ENCODE measurements at places on chromosomes 3 and 15.

- DNase-seq: no peak
Measured at GRCh38 chr3:12446298-12446697, 38.0 kb upstream of the TSEN2 start.

DNA sequence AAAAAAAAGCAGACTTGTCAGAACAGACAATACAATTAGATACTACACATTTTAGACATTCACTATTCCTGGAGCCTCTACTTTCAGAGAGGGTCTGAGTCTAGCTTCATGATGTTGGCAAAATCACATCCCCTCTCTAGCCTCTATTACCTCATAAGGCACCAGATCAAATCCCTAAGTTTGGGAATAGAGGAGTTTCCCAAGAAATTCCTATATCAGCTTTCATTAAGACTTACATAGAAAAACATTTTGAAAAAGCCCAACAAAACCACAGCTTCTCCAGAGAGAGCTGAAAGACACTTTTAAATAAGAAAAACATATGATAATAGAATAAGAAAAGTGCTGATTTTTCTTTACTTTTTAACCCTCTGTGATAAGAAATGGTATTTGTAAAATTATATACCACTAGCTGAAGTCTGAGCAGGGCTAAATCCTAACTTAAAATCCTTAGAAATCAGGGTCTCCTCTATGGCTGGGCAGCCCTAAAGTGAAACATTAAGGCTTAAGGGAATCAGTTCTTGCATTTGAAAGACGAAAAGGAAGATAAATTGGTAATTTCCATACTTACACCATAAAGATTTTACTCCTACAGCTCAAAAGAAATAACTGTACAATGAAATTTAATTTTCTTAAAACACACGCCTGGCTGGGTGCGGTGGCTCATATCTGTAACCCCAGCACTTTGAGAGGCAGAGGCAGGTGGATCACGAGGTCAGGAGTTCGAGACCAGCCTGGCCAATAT lies 4.3 kb downstream of the TBC1D2B start:
- no peak for DNase-seq

- no peak for DNase-seq
Measured at GRCh38 chr3:152628496-152628895, 206.4 kb upstream of the P2RY1 start.

GRCh38 chr15:61780278-61780980 lies 279.8 kb downstream of the VPS13C start:
- DNase-seq: no peak

GRCh38 chr15:70563561-70564095 lies 199.7 kb downstream of the UACA start:
- no peak for DNase-seq

GRCh38 chr15:49424954-49425353 lies 1.9 kb downstream of the FGF7 start:
- DNase-seq: no peak

- DNase-seq: no peak
Measured at GRCh38 chr15:80467311-80467714, 63.1 kb downstream of the ARNT2 start.

- DNase-seq: no peak
Measured at GRCh38 chr15:78241017-78241416, 6.7 kb upstream of the ACSBG1 start.

DNA sequence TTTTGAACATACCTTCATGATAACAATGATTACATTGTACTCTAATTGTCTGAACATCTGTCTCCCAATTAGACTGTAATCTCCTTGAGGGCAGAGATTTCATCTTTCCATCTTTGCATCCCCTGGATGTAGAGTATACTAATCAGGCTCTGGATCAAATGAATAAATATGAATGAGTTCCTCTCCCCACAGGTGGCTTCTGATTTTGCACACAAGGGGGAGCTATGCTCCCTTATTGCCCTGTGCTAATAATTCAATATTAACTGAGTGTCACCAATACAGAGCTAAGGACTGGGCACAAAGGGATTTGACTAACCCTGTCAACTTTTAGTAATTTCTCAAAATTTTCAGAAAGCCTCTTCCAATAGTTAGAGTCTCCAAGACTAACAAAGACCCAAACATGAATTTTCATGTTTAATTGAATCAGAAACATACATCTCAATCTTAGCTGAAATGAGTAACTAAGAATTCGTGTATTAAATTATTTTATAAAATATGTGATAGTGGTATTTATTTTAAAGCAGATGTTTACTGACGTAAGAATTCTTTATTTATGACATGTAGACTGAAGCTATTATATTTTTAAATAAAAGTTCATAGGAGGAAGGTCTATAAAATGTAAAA lies 3.0 kb downstream of the DUOXA1 start:
- no peak for DNase-seq

GRCh38 chr15:101024706-101025500 lies 105.7 kb downstream of the LRRK1 start:
- DNase-seq: no peak
